ENCODE measurements at places on chromosomes 16 and 17.

DNA sequence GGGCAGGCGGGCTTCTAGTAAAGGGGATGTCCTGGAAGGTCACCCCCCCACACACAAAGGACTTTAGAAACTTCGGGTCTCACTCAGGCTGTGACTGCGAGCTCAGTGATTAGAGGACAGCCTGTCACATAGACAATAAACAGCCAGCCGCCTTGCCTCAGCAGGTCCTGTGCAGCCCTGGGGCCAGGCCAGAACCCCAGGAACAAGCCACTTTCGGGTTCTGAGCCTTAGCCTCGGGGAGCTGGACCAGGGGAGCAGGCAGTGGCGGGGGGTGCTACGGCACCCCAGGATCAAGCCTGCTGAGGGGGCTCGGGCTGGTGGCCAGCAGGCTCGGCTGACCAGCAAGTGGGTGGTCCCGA, 1.1 kb downstream of the GAS7 start:
- no peak for DNase-seq

GRCh38 chr16:89801800-89802199, 14.6 kb downstream of the FANCA start:
- DNase-seq: peak; percentile 24

DNA sequence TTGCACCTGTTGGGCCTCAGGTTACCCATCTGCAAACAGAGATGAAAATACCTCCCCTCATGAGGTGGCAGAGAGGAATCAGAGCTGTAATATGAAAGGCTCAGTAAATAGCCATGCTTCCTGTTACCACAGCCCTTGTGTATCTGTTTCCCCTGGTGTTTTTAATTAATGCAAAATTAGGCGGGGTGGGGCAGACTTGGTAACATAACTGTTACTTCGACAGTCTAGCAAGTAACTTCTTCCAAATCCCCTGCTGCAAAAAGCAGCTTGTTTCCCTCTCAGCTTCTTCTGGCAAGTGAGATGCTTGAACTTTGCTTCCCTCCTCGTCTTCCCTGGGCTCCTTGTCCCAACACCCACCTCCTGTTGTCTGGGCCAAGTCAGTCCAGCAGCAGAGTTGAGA, 381.5 kb downstream of the CPPED1 start:
- no peak for DNase-seq

- no peak for DNase-seq
Observed at GRCh38 chr17:1485423-1486376, 6.8 kb downstream of the MYO1C start.

GRCh38 chr17:40448639-40449261, 5.5 kb downstream of the IGFBP4 start:
- no peak for DNase-seq

DNA sequence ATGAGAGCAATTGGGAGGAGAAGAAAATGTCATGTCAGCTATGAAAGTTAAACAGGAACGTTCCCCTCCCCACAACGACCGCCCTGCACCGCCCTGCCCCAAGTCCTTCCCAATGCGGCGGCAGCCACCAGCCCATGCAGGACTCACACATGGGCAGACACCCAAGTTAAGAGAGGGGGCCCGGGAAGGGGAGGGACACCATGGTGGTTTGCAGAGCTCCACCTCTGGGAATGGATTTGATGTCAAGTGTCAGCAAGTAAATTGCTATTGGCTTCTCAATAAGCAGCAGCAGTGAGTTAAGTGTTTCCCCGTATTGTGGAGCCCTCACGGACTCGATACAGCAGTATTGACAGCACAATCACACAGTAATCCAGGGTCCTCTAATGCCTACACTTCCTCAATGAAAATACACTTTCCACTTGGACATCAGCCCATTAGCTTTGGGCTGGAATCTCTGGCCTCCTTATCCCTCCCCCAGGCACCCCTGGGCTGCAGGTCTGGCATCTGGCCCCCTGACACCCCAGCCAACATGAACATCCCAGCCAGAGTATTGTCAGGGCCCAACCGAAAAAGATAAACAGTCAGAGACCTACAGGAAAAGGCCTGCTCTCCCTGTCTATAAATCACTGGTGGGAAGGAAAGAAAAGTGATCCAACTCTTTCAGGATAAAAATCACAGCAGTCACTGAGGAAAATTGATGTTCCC, 22.6 kb downstream of the ZFHX3 start:
- DNase-seq: no peak

GRCh38 chr16:89315791-89316581, 98.5 kb downstream of the ZNF778 start:
- peak; percentile 82 for DNase-seq

DNA sequence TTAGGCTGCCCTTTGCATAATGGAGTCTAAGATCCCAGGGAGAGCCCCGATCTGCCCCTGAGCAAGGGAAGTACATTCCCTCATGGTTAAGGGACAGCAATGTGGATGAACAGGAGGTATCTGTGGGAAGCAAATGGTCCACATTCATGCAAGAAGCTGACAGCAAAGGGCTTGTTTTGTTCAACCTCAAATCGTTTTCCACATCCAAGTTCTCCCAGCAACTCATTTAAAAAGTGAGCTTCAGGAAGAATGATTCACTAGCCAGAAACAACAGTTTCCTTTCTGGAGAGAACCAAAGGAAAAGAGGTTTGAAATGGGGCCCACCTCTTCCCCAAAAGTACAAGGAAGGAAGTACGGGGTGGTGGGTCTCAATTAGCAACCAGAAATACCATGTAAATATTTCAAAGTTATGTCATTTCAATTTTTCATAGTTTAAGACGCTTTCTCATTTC, 9.4 kb downstream of the HSPB9 start:
- no peak for DNase-seq

DNA sequence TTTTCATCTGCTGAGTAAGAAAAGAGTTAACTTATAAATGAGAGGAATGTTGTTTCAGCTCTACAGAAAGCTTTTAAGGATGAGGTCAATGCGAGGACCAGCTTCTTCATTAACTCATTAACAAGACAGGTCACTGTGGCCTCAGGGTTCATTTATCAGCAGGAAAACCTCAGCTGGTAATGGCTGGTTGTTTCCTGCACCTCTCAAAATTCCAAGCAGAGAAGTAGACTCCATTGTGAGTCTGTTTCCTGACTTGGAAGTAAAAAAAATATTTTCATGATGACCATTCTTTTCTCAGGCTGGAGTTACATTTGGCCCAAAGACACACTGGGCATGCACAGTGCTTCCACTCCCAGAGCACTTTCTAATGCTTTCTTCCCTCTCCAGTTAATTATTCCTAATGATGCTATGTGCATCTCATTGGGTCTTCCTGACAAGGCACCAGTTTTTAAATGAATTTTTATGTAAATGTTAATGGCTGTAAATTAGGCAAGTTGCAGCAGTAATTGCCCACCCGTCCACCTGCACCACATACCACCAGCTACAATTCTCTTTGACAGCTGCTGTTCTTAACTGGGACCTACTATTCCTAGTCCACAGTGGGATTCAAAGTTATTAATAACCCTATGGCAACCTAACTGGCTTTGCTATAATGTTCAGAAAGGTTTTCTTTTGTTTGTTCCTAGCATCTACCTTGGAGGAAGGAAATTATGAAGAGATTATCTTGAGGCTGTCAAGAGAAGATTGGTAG, 89.5 kb upstream of the BCAR1 start:
- DNase-seq: no peak

DNA sequence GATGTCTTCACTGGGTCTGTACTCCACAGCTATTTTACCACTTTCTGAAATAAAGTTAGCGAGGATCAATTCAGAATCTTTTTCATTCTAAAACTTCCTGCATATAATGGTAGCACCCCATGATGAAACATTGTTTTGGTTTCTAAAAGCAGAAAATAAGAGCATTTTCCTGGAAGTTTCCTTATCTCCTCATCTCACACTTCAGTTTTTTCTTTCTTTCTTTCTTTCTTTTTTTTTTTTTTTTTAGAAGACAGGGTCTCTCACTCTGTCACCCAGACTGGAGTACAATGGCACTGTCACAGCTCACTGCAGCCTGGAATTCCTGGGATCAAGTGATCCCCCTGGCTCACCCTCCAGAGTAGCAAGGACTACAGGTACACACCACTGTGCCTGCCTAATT, 10.3 kb downstream of the RDM1 start:
- no peak for DNase-seq

- no peak for DNase-seq
Observed at GRCh38 chr17:7577327-7578199, 1.9 kb upstream of the CD68 start.

GRCh38 chr17:1082579-1082978, 85.7 kb downstream of the TIMM22 start:
- DNase-seq: no peak

- DNase-seq: no peak
Observed at GRCh38 chr16:4200000-4200780, 41.7 kb downstream of the SRL start.

- no peak for DNase-seq
Observed at GRCh38 chr16:52568495-52568894, 21.6 kb upstream of the TOX3 start.

- DNase-seq: no peak
Observed at GRCh38 chr17:56545106-56545505, 48.4 kb upstream of the NOG start.

DNA sequence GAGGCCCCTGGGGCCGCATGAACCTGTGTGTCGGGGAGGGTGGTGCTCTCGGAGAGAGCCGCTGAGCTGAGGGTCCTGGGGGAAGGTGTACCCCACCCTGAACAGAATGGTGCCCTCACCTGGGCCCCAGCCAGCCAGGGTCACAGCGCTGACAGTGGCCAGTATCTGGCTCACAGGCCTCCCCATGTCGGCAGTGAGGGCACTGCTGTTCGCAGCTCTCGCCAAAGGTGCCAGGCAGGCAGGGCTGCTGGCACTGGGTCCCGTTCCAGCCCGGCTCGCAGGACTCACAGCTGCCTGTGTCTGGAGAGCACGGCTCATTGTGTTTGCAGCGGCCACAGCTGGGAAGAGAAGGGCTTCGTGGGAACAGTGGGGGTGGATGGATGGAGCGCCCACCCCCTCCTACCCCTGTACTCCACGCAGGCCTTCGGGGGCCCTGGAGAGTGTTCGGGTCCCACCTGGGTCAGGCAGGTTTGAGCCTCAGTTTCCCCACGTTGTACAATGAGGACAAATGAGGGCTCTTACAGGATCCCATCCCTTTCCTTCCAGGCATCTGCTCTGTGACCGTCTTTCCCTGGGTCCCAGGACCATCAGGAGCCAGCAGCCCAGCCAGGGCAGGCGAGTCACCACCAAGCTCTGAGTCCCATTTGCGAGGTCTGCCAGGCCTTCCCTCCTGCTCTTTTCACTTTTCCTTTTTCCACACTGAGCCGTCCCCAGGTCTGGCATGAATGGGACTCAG, 5.0 kb downstream of the SCARF1 start:
- no peak for DNase-seq

- no peak for DNase-seq
Observed at GRCh38 chr16:2163211-2163881, 7.8 kb downstream of the TRAF7 start.

GRCh38 chr16:53281280-53281679, 153.0 kb upstream of the RBL2 start:
- no peak for DNase-seq

DNA sequence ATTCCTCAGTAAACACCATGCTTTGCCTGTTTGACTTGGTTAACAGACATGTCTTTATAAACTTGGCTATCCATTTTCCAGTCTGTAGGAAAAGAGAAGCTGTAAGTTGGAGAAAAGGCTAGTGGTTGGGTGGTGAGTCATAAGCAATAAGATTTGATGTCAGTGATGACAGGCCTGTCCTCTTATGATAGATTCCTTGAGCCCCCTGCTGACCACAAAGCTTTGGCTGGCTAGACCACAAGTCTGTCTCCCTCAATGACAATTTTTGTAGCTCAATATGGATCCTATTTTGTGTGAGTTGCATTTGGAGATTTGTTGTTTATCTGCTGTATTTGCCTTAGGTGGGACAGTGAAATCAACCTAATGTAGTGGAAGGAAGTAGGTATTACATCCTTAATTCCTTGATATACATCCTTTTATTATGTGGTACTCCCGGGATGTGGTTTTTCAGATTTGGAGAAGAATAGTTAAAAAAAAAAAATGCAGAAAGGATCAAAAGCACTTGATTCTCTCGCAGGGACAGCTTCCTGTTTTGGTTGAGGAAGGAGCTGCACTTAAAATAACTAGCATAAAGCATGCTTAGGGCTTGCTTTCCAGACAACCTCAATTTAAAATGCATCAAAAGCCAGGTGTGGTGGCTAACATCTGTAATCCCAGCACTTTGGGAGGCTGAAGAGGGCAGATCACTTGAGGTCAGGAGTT, 67.4 kb downstream of the SIAH1 start:
- peak; percentile 26 for DNase-seq

- no peak for DNase-seq
Observed at GRCh38 chr17:9218064-9218635, 196.8 kb downstream of the NTN1 start.

DNA sequence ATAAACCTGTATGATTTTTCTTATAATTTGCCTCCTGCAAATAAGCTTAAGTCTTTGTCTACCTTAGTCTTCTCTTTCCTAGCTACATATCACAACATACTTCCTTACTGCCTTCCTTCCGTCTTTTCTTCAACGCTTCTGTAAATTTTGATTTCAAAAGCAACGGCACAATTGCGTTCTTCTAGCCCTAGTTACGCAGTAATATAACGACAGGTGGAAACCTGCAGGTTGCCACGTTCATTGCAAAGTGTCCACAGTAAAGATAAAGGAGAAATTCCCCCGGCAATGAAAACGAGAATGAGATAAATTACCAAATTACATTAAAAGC, 546 bp upstream of the PSMD7 start:
- DNase-seq: no peak

DNA sequence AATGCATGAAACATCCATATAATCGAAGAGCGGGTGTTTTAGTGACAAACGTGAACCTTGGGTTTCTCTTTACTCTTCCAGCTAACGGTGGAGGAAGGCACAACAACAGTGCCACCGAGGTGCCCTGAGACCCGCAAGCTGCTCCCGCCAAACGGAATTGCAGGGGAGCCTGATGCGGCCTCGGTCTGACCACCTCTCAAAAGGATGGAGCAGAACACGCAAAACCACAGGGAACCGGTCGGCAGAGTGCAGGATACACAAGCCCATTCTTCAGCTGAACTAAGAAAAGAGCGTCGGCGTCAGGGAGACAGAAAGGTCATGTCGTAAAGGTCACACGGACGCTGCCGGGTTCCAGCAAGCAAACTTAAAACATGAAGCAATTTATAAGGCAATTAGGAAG, 109.5 kb upstream of the ZNF750 start:
- no peak for DNase-seq

DNA sequence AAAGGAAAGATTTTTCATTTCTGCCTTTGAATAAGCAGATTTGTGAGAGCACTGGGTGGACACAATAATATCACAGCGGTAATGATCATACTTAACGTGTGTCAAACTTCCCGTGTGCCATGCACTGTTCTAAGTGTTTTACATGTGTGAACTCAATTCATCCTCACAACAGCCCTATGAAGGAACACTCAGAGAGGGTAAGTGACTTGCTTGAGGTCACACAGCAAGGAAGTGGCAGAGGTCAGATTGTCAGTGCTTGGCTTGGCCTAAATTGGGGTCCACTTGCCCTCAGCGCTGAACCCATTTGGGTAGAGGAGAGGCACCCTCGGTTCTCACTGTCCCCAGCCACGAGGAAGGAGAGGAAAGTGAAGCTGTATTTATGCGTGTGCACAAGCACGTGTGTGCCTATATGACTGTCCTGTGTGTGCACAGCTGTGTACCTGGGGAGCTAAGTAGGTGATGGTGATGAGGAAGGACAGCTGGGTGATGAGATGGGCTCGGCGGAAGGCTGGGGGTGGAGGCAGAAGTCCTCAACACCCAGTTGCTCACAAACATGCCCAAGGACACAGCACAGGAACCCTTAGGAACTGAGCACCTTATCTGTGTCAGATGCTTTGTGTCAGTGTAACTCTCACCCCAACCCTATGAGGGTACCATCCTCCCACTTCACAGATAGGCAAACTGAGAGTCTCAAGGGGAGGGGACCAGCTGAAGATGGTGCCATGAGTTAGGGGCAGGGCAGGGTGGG, 9.8 kb upstream of the ADGRG3 start:
- no peak for DNase-seq

- DNase-seq: no peak
Observed at GRCh38 chr17:213286-214105, 32.0 kb upstream of the DOC2B start.
